Activated CD4-positive, alpha-beta T cell treated with anti-CD3 and anti-CD28 coated beads for 36 hours (primary cell): ENCODE measurements at places on chromosomes 2 and 18. TPM values are rescaled to one million over a fixed set of nuclear protein-coding genes. Genes with fewer than 3 reads are reported as not detected.

TMEM169 gene
- total RNA-seq: 1.6 TPM

HNMT gene
- total RNA-seq: not detected

C2orf15 gene
- total RNA-seq: 0.87 TPM

HRH4 gene
- total RNA-seq: 0.16 TPM

UGT1A3 gene
- total RNA-seq: not detected

CNDP1 gene
- not detected for total RNA-seq

C2orf92 gene
- 8.9 TPM for total RNA-seq
